ENCODE measurements at places on chromosomes 5 and 9.

GRCh38 chr5:133304178-133304577 lies 252.4 kb downstream of the HSPA4 start:
- no peak for DNase-seq

DNA sequence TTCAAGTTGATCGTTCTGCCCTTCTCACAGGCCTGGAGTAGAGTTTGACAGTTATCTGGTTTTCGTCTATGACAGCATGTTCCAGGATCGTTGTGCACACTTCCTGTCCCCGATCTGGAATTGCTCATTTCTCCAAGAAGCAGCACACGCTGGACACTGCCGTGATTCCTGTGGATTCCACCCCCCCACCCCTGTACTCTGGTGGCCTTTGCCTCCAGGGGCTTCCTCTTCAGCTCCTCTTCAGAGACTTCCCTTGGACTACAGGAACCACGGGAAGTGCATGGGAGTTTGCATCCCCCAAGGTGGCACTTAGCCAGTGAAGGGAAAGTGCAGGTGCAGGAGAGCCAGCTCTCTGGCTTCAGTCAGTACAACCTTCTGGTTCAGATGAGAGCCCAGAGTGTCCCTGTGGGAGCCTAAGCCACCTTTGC lies 160.7 kb downstream of the CACNA1B start:
- DNase-seq = no peak

DNA sequence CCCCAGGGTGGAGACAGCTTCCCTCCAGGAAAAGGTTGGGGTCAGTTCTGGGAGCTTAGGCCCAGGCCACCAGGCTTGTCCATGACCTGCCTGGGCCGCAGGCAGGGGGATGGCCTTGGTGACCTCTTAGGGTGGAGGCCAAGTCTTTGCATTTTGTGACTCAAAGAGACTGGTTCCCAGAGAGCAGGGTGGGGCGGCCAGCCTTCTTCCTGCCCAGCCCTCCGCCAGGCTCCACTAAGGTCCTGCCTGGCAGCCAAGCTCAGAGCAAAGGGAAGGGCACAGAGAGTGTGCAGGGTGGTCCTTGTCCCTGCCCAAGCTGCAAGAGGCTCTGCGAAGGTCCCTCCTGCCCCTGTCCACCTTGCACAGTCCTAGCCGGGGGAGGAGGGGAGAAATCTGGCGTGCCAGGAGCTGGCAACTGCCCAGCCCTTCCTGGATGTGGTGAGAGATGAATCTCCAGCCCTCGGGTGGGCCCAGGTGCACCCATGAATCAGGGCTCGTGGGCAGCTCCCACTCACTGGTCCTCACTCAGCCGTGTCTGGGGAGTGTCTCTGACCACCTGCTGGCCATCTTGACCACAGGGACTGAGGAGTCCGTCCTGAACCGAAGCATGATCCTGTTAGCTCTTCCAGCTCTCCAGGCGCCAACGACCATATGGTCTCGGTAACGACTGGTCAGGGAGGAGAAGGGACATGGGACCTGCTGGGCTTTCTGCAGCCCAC lies 2.3 kb upstream of the PTGDS start:
- no peak for DNase-seq

DNA sequence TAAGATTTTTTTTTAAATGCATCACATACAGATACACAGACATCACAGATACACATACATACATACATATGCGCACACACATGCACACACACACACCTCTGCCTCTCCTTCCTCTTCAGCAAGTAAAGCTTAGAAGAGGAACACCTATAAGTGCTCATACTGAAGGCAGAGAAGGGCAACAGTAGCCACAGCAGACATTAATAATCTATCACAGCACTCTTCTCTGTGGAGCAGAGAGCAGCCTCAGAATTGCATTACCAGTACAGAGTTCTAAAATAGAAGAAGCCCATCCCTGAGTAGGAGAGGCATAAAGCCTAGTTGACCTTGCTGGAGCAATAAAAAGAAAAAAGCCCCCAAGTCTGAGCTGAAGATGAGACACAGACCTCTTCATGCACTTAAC lies 110.6 kb downstream of the MLLT3 start:
- no peak for DNase-seq

- peak; percentile 37 for DNase-seq
These were observed 1.3 kb upstream of the CARD19 start for GRCh38 chr9:93094658-93095204.

GRCh38 chr9:126617823-126618165 lies 4.1 kb downstream of the LMX1B start:
- no peak for DNase-seq

GRCh38 chr5:54630738-54631359 lies 113.3 kb downstream of the SNX18 start:
- DNase-seq = no peak

GRCh38 chr5:173328844-173329490 lies 753 bp upstream of the STC2 start:
- DNase-seq = no peak

DNA sequence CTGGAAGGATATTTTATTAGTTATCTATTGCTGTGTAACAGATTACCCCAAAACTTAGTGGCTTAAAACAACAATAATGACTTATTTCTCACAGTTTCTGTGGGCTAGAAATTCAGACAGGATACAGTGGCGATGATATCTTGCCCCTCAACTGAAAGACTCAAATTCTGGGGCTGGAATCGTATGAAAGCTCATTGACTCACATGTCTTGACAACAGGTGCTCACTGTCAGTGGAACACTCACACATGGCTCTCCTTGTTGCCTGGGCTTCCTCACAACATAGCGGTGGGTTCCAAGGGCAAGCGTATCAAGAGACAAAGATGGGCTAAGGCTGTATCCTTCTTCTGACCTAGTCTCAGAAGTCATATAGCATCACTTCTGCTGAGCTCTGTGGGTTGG lies 3.7 kb upstream of the GNPDA1 start:
- DNase-seq = no peak

DNA sequence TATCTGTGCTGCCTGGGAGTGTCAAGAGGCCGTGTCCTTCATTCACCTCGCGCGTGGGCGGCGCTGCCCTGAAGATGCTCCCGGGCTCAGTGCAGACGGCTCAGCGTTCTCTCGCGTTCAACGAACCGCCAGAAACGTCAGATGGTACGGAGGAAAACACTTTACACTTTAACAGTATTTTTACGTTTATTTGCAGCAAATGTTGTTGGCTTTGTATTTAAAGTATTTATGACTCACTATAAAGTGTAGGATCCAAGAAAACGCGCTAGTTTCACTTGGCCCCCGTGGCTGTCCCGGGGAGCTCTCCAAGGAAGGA lies 544 bp upstream of the ERCC6L2 start:
- peak; percentile 45 for DNase-seq

GRCh38 chr5:64587370-64587769 lies 81.6 kb downstream of the RGS7BP start:
- DNase-seq = no peak

- no peak for DNase-seq
These were observed 301.0 kb downstream of the DOCK8 start for GRCh38 chr9:515665-516064.

DNA sequence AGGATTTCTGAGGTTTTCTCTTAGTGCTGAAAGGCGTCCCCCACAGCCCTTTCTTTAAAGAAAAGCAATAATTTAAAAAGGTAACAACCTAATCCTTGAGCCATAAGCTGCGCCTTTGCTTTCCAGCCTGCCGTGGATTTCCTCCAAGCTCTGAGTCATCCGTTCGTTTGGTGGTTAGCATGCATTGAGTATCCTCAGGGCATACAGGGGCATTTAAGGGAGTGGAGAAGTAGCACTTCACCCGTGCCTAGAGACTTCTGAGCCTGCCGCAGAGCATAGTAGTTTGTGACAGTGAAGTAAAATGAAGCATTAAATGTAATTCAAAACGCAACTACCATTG lies 892 bp upstream of the TNC start:
- DNase-seq = peak; percentile 53

- DNase-seq = no peak
These were observed 1046.9 kb downstream of the CDH12 start for GRCh38 chr5:21806271-21806670.

- no peak for DNase-seq
These were observed 46.2 kb upstream of the HAND1 start for GRCh38 chr5:154524181-154524580.

DNA sequence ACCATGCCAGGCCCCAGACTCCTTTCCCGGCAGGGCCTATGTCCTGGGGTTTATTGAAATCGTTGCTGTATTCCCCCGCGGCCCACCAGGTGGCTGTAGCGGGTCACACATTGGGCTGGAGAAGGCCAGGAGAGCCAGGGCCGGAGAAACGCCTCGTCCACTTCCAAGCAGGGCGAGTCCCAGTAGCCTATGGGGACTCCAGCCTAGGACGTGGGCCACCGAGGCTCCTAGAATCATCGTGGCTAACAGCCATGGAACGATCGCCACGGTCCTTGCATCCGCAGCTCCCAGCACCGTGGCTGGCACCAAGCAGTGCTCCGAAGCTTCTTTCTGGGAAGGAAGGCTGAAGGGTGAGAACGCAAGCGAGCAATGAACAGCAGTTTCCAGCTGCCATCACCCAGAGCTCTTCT lies 87.7 kb downstream of the ENTREP1 start:
- no peak for DNase-seq

DNA sequence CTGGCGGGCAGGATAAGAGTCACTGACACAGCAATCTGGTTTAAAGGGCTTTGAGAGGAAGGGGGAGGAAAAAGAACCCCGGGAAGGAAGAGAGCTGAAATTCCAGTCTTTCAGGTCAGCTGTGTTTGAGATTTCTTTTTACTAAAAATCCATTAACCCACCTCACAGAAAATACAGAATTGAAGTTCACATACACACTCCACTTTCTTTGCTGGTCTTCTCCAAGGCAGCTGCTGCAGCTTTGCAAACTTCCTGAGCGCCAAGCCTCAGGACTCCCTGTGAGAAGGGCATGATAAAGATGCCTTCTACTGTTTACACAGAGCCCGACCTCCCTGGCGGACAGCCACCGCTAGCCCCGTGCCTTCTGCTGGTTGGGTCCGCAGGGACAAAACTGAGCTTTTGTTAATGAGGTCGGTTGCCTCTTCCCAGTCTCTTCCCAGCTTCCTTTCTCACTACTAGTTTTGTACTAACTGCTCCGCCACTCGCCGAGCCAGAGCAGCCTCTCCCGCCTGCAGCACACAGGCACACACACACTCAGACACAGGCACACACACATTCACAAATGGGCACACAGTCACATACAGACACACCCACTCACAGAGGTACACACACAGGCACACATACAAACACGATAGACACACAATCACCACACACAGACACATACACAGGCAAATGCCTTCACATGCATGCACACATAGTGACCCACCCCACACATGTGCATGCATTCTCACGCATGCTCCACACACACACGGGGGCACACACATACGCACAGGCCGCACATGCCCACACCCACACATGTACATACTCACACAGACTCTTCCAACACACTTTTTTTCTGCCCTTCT lies at the start of gene FREM1:
Gene FREM1, minus strand, starts transcription at position 468 of the 845 bp plus-strand sequence. CDS start 41,451 bp downstream, outside the sequence.
- no peak for DNase-seq

GRCh38 chr5:139403418-139403786 lies 487 bp downstream of the SPATA24 start:
- DNase-seq = no peak

DNA sequence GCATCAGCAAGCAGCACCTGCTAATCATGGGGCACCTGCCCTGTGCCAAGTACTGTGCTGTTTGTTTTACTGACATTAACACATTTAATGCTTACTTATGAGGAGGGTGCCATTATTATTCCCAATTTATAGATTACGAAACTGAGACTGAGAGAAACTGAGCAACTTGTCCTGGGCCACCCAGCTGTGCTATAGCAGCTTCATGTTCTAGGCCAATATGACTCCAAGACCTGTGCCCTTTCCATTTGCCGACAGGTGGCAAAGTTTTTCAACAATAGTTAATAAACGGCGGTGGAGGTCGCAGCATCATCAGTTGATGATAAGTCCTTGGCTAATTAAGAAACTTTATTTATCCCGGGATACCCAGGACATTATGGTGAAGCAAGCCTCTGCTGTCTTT lies 55.4 kb downstream of the TIMD4 start:
- DNase-seq = no peak
